ENCODE measurements at places on chromosomes 3 and 15.

GRCh38 chr15:31079519-31079918 is 22.0 kb downstream of the TRPM1 start:
- no peak for DNase-seq

GRCh38 chr3:109685084-109686079 is 348.0 kb upstream of the DPPA4 start:
- no peak for DNase-seq

- DNase-seq: no peak
Measured at GRCh38 chr3:53166781-53167291, 5.8 kb downstream of the PRKCD start.

DNA sequence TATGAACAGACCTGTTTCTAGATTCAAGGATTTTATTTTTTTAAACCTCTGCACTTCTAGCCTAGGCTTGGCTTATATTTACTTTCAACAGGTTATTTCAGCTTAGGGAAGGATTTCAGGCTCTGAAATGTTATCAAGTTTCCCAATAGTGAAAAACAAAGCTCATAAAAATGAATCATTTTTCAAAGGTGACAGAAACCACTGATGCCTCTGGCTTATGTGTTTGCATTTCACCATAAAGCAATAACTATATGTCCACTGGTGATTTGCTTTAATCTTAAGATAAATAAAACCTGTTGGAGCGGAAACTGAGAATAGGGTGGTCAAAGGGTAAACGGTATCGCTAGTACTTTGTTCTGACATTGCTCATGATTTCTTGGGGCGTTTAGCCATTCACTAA is 141.2 kb upstream of the LRIG1 start:
- no peak for DNase-seq

GRCh38 chr15:70435369-70435768 is 328.0 kb downstream of the UACA start:
- peak; percentile 57 for DNase-seq

DNA sequence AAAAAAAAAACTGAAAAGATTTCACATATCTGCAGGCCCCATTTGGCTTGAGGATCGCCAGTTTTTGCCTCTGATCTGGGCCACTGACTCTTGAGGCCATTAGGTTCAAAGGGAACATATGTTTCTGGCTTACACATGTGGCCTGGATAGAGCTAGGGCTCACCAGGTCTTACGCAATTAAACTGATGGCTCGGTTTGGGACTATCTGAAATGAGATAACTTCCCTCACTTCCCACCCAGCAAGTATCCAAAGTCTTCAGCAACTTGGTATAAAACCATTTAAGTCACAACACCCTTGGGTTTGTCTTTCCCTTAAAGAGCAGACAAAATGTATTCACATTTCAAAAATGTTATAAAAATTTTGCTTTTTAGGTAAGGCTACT is 36.3 kb downstream of the LRIG1 start:
- DNase-seq: no peak

- no peak for DNase-seq
Measured at GRCh38 chr3:180409170-180409569, 192.8 kb upstream of the TTC14 start.

DNA sequence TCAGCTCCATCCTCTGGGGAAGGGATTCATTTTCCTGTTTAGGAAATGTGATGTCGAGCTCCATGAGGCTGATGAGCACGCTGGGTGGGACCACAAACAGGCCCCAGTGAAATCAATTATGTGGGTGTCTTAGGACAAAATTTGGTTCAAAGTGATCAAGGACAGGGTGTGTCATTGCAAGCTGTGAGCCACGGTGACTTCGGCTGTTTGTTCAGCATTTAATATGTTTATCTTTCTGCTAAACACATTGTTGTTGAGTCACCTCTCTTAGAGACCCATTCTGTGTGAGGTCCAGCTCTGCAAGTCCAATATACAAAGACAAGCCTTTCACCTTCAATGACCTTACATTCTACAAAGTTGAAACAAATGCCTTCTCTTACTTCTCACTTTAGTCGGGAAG is 41.3 kb downstream of the SSR3 start:
- no peak for DNase-seq

DNA sequence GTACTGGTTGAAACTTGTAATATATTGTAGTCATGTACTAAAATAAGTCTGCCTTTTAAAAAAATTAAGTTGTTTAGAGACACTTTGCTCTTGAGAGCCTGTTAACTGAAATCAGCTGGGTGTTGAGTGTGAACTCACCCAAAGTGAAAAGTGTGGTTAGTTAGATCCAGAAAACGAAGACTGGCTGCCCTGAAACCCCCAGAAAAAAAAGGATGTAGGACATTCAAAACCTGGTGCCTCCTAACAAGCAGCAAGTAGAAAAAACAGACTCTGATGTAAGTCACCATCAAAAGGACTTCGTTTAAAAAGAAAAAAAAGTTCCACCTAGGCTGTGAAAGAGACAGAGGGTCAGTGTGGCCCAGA is 40.8 kb downstream of the UMPS start:
- DNase-seq: no peak

- no peak for DNase-seq
Measured at GRCh38 chr15:99993262-99993661, 260.0 kb upstream of the LYSMD4 start.

DNA sequence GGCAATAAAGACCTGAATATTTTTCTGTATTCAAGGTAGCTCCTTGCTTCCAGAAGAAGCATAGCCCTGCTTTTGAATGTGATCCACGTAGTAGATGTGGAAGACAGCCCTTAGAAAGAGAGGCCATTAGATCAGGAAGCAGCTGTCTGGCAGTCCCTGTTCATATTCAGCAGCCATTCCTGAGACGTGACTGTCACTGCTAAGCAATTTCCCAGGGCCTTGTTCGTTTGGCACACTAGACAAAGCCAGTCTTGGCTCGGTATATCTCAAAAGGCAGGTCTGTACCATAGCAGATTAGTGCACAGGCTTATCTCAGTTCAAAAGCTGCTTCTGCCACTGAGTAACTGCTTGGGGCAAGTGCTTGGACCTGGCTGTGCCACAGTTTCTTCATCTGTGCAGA is 287.8 kb upstream of the MCTP2 start:
- DNase-seq: no peak

DNA sequence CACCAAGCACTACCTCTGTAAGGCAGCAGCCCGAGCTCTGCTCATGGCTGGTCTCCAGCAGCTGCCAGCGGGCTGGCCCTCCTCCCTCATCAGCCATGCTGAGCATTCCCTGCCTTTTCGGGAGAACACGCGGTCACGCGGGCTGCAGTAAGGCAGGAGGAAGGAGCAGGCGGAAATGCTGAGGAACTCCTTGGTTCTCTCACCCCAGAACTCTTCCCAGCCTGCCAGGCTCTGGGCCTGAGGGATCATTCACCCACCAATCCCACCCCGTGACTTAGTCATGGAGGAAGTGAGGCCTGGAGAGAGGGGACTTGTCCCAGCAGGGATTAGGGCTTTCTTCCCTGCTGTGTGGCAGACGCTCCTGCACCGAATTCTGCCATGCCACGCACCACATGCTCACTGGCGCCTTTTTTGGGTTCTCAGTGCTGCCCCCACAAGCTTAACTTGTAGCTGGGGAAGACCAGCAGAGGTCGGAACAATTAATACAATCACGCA is 42.9 kb upstream of the RPL32 start:
- DNase-seq: no peak

DNA sequence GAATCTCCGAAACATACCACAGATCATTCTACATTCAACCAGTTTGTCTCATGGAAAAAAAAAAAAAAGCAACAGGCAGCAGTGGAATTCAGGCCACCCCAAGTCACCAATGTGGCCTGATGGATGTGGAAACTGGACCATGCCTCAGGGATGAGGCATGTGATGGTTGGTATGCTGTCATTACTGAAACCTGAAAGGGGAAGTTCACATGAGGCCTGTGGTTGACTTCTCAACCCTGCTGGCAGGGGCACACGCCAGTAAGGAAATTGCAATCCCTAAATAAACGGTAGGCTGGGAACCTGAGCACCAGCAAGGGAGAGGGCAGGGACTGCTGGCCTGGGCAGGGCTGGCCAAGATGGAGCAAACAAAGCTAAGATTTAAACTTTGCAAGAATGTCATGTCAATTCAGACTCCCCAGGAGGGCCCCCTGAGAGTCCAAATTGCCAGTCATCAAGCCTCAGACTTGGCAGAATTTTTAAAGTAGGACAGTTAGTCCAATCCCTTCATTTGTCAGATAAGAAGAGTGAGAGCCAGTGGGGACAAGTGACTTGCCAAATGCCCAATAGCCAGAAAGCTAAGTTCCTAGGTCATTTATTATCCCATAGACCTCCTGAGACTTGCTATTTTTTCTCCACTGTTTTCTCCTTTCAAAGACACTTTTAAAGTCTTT is 310.4 kb downstream of the ERC2 start:
- no peak for DNase-seq
